IMR-90 (cell line): ENCODE measurements at places on chromosomes 1 and 21. TPM values are rescaled to one million over a fixed set of nuclear protein-coding genes. Genes with fewer than 3 reads are reported as not detected.
A peak's percentile ranks its signal among the peaks of the same experiment; 100 is the strongest.

The BCL2L15 gene
- under 0.01 TPM in 2 replicates for total RNA-seq

The OR10Z1 gene
- total RNA-seq = not detected in 2 replicates

The STPG1 gene
- 3.0 and 3.6 TPM in 2 replicates for total RNA-seq

DNA sequence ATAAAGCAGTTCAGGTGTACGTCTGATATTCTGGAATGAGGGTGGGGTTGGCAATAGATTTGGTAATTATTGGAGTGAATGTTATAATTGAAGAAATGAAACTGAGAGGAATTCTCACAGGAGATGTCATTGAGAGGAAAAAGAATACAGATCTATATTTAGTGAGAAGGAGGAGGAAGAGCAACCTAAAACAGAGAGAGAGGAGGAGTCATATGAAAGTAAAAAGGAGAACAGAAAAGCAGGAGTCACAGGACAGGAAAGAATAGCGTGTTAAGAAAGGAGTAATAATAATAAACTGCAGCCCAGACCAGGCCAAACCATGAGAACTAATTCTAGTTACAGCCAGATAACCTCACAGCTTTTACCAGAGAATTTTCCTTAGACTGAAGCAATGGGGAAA lies 62.7 kb upstream of the MROH9 start:
- H3K27me3 ChIP-seq = no peaks in the 10 kb centered on the region
- H3K4me3 ChIP-seq = no peak overlapping the region
- H3K36me3 ChIP-seq = no peaks in the 10 kb centered on the region
- no peak for DNase-seq

The COL6A2 gene
- total RNA-seq = 208 and 222 TPM in 2 replicates

The PNRC2 gene
- total RNA-seq = 76.0 and 106 TPM in 2 replicates

DNA sequence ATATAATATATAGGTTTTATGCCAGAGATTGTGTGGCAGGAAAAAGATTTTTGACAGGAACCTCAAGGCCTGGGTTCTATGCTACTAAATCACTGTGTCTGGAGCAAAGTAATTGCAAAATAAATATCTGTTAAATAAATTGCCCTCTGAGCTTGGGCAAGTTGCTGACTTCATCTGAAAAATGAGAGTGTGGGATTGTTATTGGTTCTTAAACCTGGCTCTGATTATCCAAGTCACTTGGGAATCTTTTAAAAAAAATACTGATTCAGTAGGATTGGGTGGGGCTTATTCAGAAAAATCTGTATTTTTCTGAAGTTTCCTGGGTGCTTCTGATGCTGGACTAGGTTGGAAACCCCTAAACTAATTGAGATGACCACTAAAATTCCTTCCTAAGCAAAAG lies 174.1 kb upstream of the SGIP1 start:
- no peak overlapping the region for H3K27ac ChIP-seq
- peaks cover 31% of the 10 kb centered on the region for H3K36me3 ChIP-seq
- no peak for DNase-seq
- no peak overlapping the region for H3K4me3 ChIP-seq
- peaks cover 15% of the 10 kb centered on the region for H3K4me1 ChIP-seq

DNA sequence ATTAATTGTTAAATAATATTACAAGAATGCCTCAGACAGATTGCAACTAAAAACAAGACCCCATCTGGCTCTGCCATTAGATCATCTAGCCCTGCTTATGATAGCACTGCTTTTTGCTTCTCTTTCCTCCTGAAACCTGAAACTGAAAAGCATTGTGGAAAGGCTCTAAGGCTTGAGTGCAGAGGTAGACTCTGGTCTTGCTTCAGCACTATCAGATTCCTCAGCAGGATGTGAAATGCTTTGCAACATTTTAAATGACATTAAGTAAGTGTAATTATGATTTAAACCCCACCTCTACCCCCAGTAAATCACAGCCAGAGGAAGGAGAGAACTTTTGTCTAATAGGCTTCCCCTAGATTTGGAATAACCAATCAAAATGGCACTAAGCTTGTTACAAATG lies 32.9 kb downstream of the PHC2 start:
- H3K4me3 ChIP-seq = no peak overlapping the region
- no peaks in the 10 kb centered on the region; the same call in 1 of the 2 replicates for H3K36me3 ChIP-seq
- no peak for DNase-seq
- no peaks in the 10 kb centered on the region for H3K27me3 ChIP-seq
- peaks cover 12% of the 10 kb centered on the region for H3K4me1 ChIP-seq

DNA sequence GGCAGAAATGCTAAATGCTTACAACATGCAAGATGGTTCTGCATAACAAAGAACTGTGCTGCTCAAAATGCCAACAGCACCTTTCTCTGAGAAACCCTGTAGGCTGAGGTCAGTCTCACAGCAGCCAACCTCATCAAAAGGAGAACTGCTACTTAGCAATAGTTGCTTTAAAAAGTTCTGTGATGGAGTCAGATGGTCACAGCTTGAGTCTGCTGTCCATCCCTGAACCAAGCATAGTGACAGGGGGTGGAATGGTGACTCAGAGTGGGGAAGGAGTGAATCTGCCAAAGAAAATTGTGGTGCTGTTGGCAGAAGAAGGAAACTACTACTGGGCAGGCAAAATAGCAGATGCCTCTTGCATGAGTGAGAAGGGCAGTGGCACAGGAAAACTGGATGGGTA lies 106.0 kb upstream of the FAM78B start:
- no peaks in the 10 kb centered on the region for H3K4me1 ChIP-seq
- no peaks in the 10 kb centered on the region for H3K27me3 ChIP-seq
- H3K4me3 ChIP-seq = no peak overlapping the region

GRCh38 chr21:21971384-21971783 lies 973.2 kb downstream of the NCAM2 start:
- no peaks in the 10 kb centered on the region for H3K36me3 ChIP-seq
- H3K27me3 ChIP-seq = no peaks in the 10 kb centered on the region
- H3K4me3 ChIP-seq = no peak overlapping the region
- DNase-seq = no peak
- no peak overlapping the region for H3K27ac ChIP-seq

The ERMAP gene
- total RNA-seq = 5.0 and 5.6 TPM in 2 replicates

GRCh38 chr1:3586986-3587759 lies 24.1 kb downstream of the MEGF6 start:
- H3K27me3 ChIP-seq = no peaks in the 10 kb centered on the region; the same call in 1 of the 2 replicates
- no peaks in the 10 kb centered on the region for H3K4me1 ChIP-seq
- H3K36me3 ChIP-seq = no peaks in the 10 kb centered on the region
- H3K4me3 ChIP-seq = no peak overlapping the region
- no peak overlapping the region for H3K27ac ChIP-seq
- peak; percentile 51 for DNase-seq

DNA sequence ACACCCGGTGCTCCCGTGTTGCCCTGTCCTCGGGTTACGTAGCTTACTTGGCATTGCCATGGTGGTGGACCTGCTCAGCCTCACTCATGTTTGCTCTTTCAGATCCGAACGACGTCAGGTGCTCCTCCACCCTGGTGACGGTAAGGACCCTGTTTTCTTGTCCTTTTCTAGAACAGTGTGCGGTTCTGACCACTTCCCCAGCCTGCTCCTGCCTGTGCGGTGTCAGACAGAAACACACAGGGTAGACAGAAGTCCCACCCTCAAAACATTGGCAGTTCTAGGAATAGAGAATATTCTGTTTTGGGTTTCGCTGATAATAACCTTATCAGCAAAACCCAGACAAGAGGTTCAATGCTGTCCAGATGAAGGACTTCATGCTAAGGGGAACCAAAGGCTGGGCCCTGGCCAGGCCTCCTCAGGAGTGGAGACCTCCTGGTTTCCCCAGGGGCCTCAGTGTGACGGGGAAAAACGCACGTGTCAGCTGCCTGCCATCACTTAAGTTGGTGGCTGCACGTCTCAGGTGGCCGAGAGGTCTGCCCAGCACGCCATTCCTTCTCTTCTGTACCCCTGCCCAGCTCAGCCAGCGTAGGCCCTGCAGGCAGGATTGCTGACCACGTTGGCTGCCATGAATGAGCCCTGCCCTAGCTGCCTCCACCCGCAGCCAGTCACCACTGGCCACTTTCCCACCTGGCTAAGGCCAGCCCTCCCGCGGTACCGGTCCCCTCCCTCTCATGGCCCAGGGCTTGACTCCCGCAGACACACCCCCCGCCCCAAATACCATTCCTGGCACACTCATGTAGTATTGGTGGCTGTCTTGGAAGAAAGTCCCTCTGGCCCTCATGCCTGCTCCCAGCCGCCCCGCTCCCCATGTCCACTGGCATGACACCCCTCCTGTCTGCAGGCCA lies 33.6 kb downstream of the SLC37A1 start:
- no peak overlapping the region for H3K27ac ChIP-seq
- no peaks in the 10 kb centered on the region for H3K4me1 ChIP-seq
- DNase-seq = no peak
- no peaks in the 10 kb centered on the region for H3K36me3 ChIP-seq

DNA sequence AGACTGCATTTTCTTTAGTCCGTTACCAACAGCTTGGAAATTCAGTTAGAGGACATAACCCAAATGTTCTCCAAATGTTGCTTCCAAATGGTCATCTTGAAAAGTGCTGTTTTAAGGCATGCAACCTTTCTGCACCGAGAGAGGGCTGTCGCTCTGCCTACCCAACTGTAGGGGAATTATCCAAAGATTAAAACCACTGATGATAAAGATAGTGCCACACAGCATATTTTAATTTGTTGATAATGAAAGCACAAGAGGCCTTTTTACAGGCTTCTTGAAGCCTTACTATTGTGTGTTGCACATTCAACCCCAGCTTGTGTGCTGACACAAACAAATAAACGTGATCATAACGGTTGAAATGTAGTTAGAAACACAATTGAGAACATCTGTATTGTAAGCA lies 121.5 kb downstream of the LMO4 start:
- H3K4me3 ChIP-seq = no peak overlapping the region
- H3K36me3 ChIP-seq = no peaks in the 10 kb centered on the region
- H3K4me1 ChIP-seq = no peaks in the 10 kb centered on the region
- no peak overlapping the region for H3K27ac ChIP-seq
- no peaks in the 10 kb centered on the region for H3K27me3 ChIP-seq
- DNase-seq = no peak

- peak; percentile 45 for DNase-seq
- no peaks in the 10 kb centered on the region for H3K27me3 ChIP-seq
- no peak overlapping the region for H3K27ac ChIP-seq
- no peaks in the 10 kb centered on the region for H3K36me3 ChIP-seq
- H3K4me3 ChIP-seq = no peak overlapping the region
- H3K4me1 ChIP-seq = no peaks in the 10 kb centered on the region
Observed at GRCh38 chr1:195981448-195982139, 626.6 kb downstream of the KCNT2 start.

DNA sequence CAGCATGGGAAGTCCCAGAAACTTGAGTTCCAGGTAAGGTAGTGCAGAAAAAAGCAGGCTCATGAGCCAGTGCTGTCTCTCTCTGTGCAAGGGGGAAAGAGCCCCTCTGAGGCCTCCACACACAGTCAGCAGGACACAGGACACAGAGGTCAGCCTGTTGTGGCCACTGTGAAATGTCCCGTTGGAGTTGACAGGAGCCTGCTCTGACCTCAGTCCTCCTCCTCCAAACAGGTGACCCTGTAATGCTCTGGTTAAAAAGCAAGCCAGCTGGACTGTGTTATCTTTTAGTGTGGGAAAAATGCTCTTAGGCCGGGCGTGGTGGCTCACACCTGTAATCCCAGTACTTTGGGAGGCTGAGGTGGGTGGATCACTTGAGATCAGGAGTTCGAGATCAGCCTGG lies 24.2 kb upstream of the GPR157 start:
- H3K36me3 ChIP-seq = peaks cover 34% of the 10 kb centered on the region
- no peaks in the 10 kb centered on the region for H3K27me3 ChIP-seq
- peaks cover 10% of the 10 kb centered on the region; the same call in 1 of the 2 replicates for H3K4me1 ChIP-seq
- DNase-seq = no peak
- H3K4me3 ChIP-seq = no peak overlapping the region

The TCHH gene
- total RNA-seq = not detected in 2 replicates

The SLC1A7 gene
- not detected in 2 replicates for total RNA-seq

- no peaks in the 10 kb centered on the region for H3K4me1 ChIP-seq
- H3K36me3 ChIP-seq = no peaks in the 10 kb centered on the region
- no peak overlapping the region for H3K27ac ChIP-seq
- peaks cover 9% of the 10 kb centered on the region for H3K27me3 ChIP-seq
- DNase-seq = no peak
Observed at GRCh38 chr1:116335850-116336624, 37.0 kb upstream of the ATP1A1 start.

DNA sequence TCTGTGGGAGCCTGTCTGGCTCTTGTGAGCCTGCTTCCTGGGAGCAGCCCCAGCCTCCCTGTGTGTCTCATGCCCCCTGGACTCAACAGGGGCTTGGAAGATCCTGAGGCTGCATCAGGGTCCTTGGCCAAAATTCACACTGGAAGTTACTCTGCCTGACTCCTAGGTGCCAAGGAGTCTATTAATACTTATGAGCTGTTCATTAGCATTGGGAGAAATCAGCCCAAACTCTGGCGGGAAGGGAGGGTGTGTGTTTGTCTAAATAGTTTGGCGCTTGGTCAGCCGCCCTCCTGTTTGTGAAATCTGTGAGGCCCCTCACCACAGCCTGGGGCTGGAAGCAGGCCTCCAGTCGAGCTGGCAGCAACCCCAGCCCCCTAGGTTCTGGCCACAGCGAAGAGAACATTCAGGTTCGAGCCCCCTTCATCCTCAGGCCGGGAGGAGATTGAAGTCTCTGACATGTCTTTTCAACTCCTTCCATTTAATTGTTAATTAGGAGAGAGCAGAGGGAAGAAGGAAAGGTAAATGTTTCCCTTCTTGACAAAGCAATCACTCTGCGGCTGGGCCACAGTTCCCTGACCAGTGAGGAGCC lies 82.1 kb upstream of the F3 start:
- peak overlapping the region; percentile 38 for H3K27ac ChIP-seq
- no peaks in the 10 kb centered on the region for H3K36me3 ChIP-seq
- no peaks in the 10 kb centered on the region for H3K27me3 ChIP-seq

- H3K4me3 ChIP-seq = no peak overlapping the region
- H3K4me1 ChIP-seq = peaks cover 11% of the 10 kb centered on the region
- H3K27ac ChIP-seq = no peak overlapping the region
- DNase-seq = no peak
Observed at GRCh38 chr1:145988773-145989172, 7.6 kb downstream of the TXNIP start.

- no peaks in the 10 kb centered on the region; the same call in 1 of the 2 replicates for H3K27me3 ChIP-seq
- H3K4me3 ChIP-seq = no peak overlapping the region
- no peak for DNase-seq
- H3K27ac ChIP-seq = no peak overlapping the region
Observed at GRCh38 chr1:226731257-226731893, 7.7 kb downstream of the ITPKB start.

The RPL11 gene
- total RNA-seq = 452 and 980 TPM in 2 replicates

The C8B gene
- not detected in 2 replicates for total RNA-seq

GRCh38 chr1:155255243-155256007 lies at the start of gene ENTREP3:
ENTREP3 (minus strand) TSS chr1:155255483; CDS start chr1:155254877, 606 bp downstream.
- peak; percentile 78 for DNase-seq
- H3K4me1 ChIP-seq = peaks cover 17% of the 10 kb centered on the region
- H3K27ac ChIP-seq = peak within 1 kb of the TSS; percentile 86
- H3K36me3 ChIP-seq = peaks cover 15% of the 10 kb centered on the region
- no peaks in the 10 kb centered on the region for H3K27me3 ChIP-seq
